MM.1S (cell line): ENCODE measurements at places on chromosomes 2 and 18.

DNA sequence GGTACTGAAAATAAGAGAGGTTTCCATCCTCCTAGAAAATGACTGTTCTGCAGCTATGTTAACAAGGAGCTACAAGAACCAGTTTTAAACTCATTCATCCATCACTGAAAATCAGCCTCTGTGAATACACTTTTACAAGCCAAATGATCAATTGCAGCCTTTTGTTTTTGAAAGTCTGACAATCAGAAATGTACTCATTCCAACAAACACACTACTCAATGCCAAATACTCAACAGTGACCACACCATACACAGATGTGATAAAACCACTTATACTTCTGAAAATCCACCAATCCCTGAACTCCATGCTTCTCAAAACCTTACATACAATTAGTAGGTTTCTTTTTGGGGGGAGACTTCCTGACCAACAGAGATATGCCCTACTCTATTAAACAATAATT lies 663.9 kb upstream of the CHAC2 start:
- no peak for DNase-seq

- no peak for DNase-seq
Measured at GRCh38 chr2:94872088-94872618, 923 bp downstream of the TEKT4 start.

DNA sequence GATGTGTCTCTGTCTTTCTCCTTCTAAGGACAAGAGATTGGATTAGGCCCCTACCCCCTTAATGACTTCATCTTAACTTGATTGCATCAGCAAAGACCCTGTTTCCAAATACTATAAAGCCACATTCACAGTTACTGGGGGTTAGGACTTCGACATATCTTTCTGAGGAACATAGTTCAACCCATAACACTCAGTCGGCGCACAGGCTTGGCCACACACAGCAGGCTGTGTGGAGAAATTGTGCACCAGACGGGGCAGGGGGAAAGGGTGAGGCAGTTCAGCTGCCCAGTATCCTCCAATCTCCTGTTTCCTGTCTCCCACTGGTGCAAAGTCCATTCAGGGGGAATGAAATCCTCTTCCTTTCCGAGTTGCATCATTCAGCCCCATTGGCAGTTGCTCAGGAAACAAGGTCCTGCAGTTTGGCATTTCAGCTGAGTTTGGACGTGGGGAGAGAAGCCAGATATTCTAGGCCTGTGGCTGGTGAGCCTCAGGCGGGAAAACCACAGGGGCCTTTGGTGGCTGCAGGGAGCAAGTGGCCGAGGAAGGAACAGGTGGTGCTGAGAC lies 9.4 kb upstream of the RAPGEF4 start:
- no peak for DNase-seq

- no peak for DNase-seq
Measured at GRCh38 chr18:46211816-46212215, 107.6 kb downstream of the HAUS1 start.

- DNase-seq, result no peak
Measured at GRCh38 chr18:10726198-10727068, 200.6 kb downstream of the NAPG start.

- no peak for DNase-seq
Measured at GRCh38 chr18:34643989-34644388, 66.1 kb upstream of the DTNA start.

GRCh38 chr2:233285921-233286320 lies 21.7 kb upstream of the SAG start:
- DNase-seq, result no peak

- DNase-seq, result no peak
Measured at GRCh38 chr2:218819093-218819492, 12.5 kb downstream of the PRKAG3 start.

- DNase-seq, result no peak
Measured at GRCh38 chr2:55302241-55302640, 33.2 kb upstream of the MTIF2 start.

DNA sequence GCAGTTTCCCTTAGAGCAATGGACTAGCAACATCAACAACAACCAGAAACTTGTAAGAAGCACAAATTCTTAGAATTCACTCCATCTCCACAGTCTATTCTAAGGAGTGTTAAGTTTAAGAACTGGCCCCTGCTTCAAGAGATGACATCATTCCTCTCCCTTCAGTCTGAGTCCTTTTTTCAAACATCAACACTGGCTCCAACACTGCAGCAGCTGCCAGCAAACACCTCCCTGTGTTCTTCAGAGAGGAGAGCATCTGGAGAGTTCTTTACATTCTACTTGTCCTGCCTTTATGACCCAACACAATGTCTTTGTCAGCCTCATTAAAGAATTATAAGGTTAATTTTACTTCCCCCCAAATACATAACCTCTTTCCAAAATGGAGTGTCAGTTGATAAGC lies 122.3 kb downstream of the HNMT start:
- DNase-seq, result no peak

GRCh38 chr18:49878567-49879270 lies 65.4 kb upstream of the ACAA2 start:
- DNase-seq, result no peak

GRCh38 chr2:66901344-66901743 lies 466.4 kb downstream of the MEIS1 start:
- no peak for DNase-seq

GRCh38 chr2:52960881-52961280 lies 806.7 kb upstream of the CHAC2 start:
- DNase-seq, result no peak

- DNase-seq, result no peak
Measured at GRCh38 chr2:183035298-183035953, 2.8 kb downstream of the NCKAP1 start.

DNA sequence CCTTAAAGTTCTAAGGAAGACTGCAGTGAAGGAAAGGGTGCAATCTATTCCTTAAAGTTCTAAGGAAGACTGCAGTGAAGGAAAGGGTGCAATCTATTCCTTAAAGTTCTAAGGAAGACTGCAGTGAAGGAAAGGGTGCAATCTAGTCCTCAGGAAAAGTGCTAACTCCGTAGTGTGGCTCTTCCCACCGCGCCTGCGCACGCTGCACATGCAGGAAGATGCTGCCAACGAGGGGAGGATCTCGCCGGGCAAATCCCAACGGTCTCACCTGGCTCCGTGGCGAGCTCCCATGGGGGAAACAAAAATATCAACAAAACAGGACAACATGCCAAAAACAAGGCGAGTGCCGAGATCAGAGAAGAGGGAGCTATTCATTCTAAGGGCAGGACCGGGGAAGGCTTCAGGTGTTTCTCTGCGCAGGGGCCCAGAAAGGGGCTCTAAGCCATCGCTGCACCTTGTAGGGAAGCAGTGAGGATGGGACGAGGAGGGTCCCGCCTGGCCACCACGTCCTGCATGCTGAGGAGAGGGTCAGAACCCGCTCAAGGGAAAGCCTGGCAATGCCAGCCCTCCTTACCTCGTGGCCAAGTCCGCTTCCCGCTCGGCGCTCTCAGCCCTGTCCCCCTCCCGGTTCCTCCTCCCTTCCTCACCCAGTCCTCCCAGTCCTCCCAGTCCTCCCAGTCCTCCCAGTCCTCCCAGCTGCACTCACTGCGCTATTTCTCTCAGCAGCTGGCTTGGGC lies 24.5 kb downstream of the TIMM21 start:
- no peak for DNase-seq

- DNase-seq, result no peak
Measured at GRCh38 chr2:128421286-128421685, 102.6 kb upstream of the HS6ST1 start.

DNA sequence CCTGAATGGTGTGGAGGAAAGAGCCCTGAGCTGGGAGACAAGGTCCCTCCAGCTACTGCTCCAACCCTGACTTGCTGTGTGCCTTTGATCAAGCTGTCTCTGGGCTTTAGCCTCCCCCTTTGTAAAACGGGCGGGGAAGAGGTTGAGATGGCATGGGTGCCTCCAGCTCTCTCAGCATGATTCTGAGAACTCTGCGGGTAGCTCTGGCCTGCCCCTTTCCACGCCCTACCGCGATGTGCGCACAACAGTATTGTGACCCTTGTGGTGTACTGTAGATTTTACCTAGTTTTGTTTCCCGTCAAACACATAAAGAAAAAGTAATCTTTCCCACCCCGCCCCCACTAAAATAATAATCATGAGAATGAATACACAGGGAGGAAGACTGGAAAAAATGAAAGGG lies 5.3 kb downstream of the CD8A start:
- no peak for DNase-seq

GRCh38 chr18:48422947-48423378 lies 13.8 kb upstream of the ZBTB7C start:
- DNase-seq, result no peak

DNA sequence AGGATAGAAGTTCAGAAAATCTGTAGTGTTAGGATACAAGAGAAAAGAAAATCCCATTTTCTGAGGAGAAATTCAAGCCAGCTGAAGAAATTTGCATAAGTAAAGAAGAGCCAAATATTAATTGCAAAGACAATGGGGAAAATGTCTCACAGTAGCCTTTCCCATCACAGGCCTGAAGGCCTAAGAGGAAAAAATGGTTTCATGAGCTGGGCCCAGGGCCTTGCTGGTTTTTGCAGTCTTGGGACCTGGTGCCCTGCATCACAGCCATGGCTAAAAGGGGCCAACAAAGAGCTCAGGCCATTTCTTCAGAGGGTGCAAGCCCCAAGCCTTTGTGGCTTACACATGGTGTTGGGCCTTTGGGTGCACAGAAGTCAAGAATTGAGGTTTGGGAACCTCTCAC lies 413.6 kb upstream of the CYRIA start:
- DNase-seq, result no peak

GRCh38 chr2:207164006-207164831 lies 1.5 kb downstream of the KLF7 start:
- DNase-seq, result peak; percentile 28

DNA sequence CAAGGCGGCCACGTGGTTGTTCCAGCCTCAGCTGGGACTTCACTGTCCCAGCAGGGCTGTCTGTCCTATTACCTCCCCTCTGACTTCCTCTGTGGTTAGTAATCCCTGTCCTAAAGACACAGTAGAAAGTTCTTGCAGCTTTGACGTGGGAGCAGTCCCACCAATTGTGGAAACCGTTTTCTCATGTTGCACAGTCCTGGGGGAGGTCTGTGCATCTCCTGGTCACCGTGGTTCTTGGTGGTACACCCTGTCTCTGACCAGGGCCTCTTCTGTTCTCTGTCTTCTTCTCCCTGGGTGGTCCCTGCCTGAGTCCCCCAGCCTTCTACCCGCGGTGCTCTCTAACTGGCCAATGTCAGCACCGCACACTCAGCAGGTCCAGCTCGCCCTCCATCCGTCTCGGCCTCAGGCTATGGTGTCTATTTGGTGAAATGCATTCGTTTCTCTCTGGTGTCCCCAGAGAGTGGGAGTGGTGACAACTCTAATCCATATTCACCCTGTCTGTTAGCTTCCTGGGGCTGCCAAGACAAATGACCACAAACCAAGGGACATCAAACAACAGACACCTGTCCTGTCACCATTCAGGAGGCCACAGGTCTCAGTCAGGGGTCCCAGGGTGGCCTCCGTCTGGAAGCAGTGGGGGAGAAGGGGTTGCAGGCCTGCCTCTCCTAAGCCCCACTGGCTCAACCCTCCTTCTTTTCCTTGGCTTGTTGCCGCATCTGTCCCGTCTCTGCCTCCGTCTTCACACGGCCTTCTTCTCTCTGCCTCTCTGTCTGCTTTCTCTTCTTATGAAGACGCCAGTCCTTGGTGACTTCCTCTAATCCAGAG lies 99.8 kb downstream of the SH3BP4 start:
- no peak for DNase-seq

GRCh38 chr2:121382744-121383143 lies 97.7 kb upstream of the TFCP2L1 start:
- DNase-seq, result no peak

- no peak for DNase-seq
Measured at GRCh38 chr2:6893876-6894482, 16.4 kb downstream of the RSAD2 start.

DNA sequence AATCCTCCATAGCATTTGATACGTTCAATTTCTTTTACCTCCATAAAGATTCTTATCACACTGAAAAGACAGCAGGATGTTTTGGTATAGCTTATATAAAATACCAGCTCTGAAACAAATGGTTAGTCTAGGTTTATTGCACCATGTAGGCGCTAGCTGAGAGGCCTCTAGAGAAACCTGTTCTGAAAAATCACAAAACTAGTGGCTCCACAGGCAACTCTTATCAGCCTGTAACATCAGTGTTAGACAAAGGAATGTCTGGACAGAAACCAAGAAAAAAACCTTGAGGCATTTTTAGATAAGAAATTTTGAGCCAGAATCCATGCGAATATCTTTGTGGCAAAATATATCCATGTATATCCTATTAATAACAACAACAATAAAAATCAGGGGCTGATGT lies 440.4 kb upstream of the MAP2 start:
- DNase-seq, result no peak

- no peak for DNase-seq
Measured at GRCh38 chr2:219273937-219274336, 5.2 kb upstream of the DNAJB2 start.

- DNase-seq, result peak; percentile 48
Measured at GRCh38 chr2:73985308-73986084, 786 bp downstream of the TET3 start.

GRCh38 chr2:38260469-38260868 lies 116.6 kb downstream of the ATL2 start:
- no peak for DNase-seq

DNA sequence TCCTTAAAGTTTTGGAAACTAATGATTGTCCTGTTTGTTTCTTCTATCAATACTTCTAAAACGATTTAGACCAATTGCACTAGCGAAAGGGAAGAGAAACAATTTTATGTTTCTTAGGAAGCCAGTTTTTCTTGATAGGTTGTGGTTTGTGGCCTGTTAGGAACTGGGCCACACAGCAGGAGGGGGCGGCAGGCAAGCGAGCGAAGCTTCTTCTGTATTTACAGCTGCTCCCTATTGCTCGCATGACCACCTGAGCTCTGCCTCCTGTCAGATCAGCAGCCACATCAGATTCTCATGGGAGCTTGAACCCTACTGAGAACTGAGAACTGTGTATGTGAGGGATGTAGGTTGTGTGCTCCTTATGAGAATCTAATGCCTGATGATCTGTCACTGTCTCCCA lies 201.5 kb upstream of the PXDN start:
- no peak for DNase-seq

DNA sequence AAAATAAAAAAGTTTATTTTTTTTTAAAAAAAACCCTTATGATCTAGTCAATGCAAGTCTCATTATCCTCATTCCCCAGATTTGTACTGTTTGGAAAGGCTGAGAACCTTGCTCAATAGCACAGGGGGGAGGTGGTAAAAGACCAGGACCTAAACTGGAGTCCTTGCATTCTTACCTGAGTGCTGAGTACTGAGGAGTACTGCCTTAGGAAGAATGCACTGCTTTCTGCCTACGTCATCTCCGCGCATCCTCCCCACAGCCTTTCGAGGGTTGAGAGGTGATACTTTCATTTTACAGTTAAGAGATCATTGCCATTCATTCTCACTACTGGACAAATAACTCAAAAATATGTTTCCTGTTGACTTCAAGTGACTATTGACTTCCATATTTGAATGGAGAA lies 73.8 kb downstream of the MAP3K20 start:
- no peak for DNase-seq

DNA sequence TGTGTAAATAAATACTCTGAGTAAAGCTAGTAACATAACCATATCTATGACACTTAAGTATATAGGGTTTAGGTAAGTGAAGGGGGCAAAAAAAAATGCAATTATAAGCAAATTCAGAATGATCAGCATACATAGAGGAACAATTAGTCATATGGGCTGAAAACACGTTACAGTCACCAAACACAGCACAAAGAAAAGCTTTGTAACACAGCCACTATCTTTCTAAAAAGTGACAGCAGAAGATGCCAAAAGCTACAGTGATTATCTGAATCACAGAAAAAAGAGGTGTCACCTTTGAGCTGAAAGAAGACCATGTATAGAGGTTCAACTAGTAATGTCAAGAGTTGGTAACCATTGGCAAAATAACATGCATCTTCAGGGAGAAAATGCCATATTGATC lies 115.5 kb downstream of the ERBB4 start:
- no peak for DNase-seq

GRCh38 chr2:241817126-241817820 lies 8.3 kb downstream of the NEU4 start:
- DNase-seq, result no peak
